ENCODE measurements at places on chromosomes 1 and 21.

DNA sequence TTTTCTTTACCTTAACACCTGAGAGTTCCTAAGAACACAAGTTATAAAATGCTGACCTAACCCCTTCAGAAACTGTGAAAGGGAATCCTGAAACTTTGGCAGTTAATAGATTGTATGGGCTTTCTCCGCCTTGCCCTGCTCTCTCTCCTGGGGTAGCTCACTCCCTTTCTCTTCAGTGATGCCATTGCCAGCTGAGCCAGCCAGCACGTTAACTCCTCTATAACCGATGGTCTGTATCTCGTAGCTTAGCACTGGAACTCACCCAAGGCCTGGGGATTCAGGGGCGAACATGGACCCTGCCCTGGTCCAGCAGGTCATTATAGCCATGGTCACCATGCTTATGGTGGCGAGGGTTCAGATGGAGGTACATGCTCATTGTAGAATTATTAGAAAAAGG lies 40.7 kb downstream of the TRAPPC10 start:
- peak; percentile 40 for DNase-seq

DNA sequence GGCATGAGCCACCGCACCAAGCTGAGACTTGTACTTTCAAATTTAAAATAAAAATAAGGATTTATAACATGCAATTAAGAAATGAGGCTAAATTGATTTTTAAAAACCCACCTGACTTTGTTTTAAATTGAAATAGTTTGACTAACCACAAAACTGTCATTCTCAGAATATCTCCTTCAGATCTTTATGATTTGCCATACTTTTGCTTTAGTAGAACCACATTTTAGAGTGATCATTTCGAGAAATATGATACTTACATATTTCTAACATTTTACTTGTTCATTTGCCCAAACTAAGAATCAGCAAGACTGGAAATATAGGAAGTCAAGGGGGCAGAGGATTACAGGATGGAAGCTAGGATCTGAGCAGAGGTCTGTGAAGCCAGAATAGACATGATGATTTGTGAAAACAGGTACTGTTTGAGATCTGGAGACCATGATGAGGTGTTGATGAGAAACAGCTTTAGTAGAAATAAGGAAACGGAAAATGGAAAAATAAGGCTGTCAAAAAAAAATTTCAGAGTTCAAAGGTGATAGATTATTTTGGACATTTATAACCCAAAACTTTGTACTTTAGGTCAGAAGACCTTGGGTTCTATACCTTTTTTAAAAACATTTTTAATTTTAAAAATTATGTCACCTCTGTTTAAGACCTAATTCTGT lies 44.8 kb downstream of the GIPC2 start:
- DNase-seq: no peak

GRCh38 chr1:210233495-210234328 lies 1.1 kb downstream of the SERTAD4 start:
- DNase-seq: peak; percentile 81

DNA sequence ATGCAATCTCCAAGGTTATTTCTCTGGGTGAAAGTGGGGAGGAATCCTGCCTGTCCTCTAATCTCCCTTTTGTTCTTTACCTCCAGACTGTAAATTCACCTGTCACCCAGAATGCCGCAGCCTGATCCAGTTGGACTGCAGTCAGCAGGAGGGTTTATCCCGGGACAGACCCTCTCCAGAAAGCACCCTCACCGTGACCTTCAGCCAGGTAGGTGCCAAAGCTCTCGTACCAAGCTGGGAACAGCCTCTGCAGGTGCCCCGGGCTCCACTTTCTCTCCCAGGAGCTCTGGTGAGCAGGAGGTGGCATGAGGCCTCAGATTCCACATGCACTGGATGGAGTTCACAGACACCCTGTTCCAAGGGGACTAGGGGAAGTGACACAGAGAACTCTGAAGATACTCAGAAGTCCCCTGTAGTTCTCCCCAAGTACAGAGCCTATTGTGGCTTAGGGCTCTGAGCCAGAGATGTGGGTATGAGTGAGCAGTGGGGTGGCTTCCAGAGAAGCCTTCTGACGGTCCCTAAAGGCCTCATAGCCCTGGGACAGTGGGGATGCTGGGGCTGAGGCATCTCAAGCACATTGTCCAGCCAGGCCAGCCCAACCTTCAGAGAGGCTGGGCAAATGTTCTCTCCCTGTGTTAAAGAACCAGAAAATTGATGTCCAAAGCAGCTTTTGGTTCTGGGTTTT lies 30.9 kb downstream of the RASSF5 start:
- DNase-seq: no peak

- DNase-seq: no peak
These were observed 660.6 kb upstream of the B3GALT2 start for GRCh38 chr1:193846876-193847604.

DNA sequence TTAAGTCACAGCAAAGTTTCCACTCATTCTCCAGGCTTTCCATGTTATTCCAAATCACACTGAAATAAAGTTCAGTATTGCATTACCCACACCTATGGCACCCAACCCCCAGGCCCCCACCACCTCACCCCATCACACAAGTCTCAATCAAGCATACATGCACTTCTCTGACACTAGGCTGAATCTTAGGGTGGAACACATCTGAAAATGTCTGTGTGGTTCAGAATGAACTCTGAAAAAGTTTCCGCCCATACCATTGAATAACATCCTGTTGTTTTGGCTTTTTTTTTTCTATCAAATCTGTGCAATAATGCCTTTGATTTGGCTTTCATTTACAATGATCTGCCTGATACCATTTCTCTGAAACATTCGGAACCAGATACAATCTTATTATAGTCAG lies 25.8 kb upstream of the LRRC8C start:
- DNase-seq: no peak

DNA sequence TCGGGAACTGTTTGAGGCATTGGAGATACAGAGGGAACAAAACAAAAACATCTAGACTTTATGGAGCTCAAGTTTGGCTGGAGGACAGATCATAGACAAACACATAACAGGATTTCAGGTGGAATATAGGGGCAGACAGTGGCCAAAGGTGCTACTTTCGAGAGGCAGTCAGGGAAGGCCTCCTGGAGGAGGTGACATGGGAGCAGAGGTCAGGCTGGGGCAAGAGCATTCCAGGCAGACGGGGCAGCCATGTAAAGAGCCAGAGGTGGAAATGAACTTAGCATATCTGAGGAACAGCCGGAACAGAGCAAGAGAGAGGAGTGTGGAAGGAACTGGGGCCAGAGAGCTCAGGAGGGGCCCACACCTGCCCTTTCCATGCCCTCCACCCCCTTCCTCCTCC lies 122.3 kb downstream of the DMRTB1 start:
- no peak for DNase-seq

DNA sequence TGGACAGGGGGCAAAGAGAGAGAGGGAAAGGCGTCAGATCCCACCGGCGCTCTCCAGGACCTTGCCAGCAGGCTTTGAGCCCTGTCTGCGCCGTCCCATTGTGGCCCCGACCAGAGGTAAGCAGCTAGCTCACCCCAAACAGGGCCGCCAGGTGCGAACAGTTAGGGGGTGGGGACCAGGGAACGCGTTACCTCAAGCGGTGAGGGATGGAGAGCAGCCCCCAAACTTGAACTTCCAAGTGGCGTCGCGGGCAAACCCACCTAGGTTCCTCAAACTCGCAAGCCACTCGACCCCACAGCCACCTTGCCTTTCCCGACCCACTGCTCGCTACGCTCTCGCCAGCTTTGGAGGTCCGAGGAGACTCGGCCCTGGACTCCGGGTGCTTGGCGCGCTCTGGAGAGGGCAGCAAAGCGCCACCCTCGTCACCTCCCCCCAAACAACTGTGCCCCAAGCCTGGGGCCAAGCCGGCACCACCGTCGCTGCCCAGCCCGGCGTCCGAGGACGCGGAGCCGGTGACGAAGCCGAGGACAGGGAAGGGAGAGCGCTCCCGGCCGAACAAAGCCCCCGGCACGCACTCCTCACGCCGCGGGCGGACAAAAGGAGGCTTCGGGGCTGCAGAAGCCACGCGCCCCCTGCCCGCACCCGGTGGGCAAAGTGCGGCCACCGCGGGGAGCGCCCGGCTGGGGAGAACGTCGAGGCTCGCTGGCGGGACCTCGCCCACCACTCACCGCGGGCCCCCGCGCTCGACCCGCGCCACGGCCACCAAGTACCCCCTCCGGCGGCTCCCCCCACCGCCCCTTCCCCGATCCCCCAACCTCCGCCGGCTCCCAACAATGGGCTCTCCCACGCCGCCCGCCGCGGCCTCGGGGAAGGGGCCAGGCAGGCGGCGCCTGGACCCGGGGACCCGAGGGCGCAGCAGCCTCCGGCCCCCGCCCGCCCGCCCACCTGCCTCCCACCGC lies 976 bp downstream of the SSBP3 start:
- DNase-seq: peak; percentile 45

- DNase-seq: no peak
These were observed 11.3 kb upstream of the EPHA8 start for GRCh38 chr1:22552021-22552420.

DNA sequence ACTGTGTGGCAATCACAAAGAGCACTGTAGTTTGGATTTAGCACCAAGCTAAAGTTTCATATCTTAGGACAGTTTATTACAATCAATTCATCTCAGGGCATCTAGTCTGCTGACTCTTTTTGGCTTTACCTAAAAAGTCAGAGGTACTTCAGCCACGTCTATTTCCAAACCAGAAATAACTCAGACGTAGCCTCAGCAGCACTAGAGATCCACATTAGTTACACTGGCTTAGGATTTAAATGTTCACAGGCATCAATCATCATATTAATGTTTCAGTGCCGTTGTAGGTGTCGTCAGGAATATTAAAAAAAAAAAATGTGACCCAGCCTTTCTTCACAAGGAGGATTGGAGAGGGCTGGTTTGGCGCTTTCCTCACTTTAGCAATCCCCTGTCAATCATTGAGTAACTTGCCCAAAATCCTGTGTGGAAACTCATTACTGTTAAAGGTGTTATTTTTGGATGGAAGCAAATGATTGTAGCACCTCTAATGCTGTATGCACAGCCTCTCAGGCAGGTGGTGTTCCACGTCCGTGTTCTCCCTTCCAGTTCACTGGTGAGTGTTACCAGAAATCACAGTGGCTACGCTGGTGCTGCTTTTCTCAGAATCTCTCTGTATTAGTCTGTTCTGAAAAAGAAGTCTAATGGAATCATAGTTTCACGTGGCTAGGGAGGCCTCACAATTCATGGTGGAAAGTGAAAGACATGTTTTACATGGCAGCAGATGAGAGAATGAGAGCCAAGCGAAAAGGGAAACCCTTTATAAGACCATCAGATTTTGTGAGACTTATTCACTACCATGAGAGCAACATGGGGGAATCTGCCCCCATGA lies 45.4 kb downstream of the NEK7 start:
- DNase-seq: no peak

DNA sequence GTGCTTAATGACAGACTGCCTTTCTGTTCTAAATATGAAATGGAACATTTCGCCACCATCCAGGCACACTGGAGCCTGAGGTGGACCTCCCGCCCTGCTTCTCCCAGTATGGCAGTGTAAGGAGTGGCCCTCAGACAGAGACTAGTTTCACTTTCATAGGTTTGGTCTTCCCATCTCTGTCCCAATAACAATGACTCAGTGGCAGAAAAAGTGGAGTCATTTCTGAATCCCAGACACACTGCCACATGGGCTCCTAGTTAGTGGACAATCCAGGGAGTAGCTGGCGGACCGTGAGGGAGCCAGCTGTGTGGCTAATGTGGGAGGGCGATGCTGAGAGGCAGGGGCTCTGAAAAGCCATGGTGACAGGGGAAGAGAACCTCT lies 95.6 kb upstream of the TSPAN2 start:
- DNase-seq: no peak

GRCh38 chr1:164228928-164229327 lies 330.1 kb upstream of the PBX1 start:
- no peak for DNase-seq

DNA sequence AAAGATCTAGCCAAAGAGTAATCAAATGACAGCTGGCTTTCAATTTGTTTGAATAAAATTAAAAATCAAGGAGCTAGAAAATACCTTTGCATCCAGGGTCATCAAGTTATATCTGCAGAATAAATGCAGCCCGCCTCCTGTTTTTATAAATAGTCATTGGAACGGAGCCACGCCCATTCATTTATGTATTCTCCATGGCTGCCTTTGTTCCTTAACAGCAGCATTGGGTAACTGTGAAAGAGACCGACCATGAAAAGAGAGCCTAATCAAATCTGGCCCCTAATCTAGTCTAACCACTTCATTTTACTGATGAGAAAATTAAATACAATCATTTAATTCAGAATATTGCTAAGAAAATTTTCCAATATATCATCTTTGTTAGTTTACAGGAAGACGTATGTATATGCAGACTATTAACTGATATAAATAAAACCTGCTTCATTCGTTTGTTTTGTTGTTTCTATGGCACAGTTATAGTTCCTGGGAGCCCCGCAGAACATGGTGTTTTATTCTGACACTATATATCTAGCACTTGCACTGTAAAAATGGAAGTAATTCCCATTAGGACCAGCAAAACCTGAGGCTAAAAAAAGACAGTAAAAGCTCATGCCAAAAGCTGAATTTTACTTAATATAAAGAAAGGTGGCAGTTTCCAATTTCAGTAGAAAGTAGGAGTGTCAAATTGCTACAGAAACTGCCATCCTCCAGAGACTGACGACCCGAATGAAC lies 111.8 kb upstream of the PALMD start:
- no peak for DNase-seq

GRCh38 chr1:205396967-205397616 lies 24.8 kb downstream of the LEMD1 start:
- peak; percentile 57 for DNase-seq
